ENCODE measurements at places on chromosomes 5 and 9.

GRCh38 chr9:3281399-3281798, 244.4 kb downstream of the RFX3 start:
- DNase-seq = no peak

DNA sequence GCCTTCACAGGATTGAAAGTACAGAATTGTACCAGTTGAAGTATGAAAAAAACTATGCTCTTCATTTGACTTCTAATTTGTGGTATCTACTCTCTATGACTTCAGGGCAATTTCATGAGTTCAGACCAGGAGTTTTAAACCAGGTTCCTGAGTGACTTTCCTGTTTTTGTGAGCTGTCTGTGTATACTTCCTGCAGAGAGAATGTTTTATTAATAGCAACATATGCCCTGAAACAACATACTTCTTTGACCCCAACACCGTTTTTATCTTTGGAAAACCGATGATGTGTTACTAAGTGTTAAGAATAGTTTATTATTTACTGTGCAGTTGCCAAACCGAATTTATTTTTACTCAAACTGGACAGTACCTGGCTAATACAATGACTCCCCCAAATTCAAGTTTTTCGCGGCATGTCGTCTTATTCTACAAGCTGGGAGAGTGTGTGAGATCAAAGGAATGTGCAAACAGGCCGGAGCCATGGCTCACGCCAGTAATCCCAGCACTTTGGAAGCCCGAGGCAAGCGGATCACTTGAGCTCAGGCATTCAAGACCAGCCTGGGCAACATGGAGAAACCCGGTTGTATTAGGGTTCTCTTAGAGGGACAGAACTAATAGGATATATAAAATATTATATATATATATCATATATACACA, 58.7 kb upstream of the ERBIN start:
- no peak for DNase-seq

DNA sequence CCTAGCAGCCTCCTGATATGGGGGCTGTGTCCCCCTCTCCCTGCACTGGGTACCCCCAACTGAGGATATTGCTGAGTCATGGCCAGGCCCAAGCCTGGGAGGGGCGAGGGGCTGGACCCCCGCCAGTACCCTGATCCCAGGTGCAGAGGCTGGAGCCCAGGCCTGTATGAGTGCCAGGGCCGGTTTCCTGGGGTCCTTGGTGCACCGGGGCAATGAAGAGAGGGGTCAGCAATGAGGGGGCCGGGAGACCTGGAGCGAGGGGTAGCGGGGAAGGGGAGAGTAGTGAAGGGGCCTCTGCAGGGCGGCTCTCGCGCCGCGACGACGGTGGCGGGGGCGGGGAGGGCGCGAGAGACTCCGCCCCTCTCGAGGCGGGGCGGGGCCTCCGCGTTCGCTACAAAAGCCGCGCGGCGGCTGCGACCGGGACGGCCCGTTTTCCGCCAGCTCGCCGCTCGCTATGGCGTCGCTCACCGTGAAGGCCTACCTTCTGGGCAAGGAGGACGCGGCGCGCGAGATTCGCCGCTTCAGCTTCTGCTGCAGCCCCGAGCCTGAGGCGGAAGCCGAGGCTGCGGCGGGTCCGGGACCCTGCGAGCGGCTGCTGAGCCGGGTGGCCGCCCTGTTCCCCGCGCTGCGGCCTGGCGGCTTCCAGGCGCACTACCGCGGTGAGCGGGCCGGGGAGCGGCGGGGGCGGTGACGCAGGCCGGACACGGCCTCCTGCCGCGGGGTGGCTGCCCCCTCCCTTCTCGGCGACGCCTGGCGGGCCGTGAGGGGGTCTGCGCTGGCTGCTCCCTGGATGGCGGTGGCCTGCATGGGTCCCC, at the start of gene SQSTM1:
Gene SQSTM1 (plus strand): TSS at position 423 of the 815 bp plus-strand sequence. CDS start 32 bp downstream, at position 455.
- no peak for DNase-seq

GRCh38 chr5:53073348-53073747, 36.2 kb downstream of the MOCS2 start:
- no peak for DNase-seq

DNA sequence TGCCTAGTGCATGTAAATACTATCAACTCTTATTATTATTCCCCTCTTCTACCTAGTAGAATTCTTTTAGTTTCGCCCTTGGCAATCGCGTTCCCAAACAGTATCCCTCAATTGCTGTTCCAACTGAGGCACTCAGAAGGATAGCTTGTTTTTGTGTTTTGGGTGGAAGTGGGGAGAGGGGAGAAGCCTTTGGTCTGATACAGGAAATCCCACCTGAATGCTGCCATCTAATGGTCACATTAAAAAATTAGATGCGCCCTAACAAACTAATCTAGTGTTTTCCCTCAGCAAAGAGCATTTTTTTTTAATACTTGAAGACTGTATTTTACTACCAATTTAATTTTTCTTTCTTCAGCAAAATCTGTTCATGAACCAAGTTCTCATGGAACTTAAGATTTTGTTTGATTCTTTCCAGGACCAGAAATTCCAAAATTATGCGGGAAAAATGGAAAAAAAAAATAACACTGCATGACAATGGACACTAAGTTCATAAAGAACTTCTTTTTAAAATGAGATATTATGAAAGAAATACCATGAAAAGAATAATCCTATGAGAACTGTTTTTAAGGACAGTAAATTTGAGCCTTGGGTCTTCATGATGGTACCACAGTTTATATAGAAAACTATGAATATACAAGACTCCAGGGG, 22.2 kb upstream of the GLDC start:
- DNase-seq = no peak

DNA sequence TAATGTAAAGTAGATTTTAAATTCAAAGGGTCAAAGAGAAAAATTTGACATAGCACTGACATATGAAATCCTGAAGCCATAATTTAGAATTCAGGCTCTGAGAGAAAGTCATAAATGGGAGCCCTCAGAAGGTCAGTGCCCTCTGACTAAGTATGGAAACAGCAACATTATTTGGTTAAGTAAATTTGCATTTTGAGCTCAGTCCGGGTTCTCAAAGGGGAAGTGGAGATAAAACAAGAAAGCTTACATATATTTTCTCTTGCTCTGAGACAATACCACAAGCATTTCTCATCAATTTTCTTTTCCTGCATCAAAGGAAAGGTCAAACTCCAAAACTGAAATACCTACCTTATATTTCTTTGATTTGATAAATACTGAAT, 348.0 kb downstream of the SEMA5A start:
- no peak for DNase-seq

DNA sequence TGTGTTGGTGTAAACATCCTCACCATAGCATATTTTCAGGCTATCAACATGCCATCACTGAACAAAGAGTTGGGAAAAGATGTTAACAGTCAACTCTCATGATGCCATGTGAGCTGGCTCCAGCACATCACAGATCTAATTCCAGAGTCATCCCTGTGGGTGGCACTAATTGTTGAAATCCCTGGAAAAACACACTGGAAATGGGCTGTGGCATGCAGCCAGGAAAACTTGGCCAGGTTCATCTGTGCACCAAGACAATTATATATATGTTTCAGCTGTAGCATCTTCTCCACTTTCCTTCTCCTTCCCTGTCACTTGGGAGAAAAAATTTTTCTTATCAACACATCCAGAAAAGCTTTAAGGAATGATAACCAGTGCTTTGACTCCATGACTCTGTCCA, 313.7 kb downstream of the TRIM32 start:
- DNase-seq = no peak

DNA sequence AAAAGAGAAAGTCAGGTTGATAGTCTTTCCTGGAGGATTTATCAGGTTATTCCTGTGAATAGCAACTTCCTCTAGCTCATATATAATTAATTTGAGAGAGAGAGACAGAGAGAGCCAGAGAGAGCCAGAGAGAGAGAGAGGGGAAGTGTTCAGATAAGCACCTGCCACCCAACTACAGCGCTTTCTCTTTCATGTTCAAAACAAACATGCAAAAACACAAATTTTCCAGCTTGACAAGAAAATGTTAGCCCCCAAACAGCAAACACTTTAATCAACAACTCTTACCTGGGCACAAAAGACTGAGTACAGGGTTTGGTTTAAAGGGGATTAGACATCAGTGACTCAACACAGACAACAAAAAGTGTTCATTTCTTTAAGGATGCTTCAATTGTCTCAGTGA, 61.7 kb upstream of the PLPP6 start:
- DNase-seq = no peak

- no peak for DNase-seq
These were observed 95.1 kb upstream of the HMHB1 start for GRCh38 chr5:143716881-143717280.

- DNase-seq = no peak
These were observed 169.2 kb downstream of the SAXO1 start for GRCh38 chr9:18863791-18864190.

GRCh38 chr5:157785801-157786200, 42.3 kb downstream of the LSM11 start:
- DNase-seq = no peak

GRCh38 chr9:120236596-120236995, 343.4 kb downstream of the CDK5RAP2 start:
- DNase-seq = no peak

DNA sequence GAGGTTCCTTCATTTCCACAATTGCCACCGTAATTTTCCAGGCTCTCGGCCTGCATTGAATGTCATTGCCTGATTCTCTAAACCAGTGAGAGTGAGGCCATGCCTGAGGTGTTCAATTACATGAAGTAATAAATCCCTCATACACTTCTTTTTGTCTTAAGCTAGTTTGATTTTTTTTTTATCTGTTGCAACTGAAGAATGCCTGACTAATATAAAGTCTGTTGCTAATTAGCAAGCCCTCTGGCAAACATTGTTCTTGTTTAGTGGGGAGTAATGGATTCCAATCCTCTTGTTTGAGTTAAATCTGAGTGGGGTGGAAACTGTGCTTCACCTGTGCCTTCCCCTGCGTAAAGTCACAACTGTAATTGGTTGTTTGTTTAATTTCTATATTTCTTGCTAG, 338.1 kb upstream of the ATP10B start:
- DNase-seq = no peak

- DNase-seq = no peak
These were observed 222.5 kb downstream of the NXNL2 start for GRCh38 chr9:88757406-88758010.

GRCh38 chr9:122930541-122931225, 629 bp downstream of the ZBTB26 start:
- no peak for DNase-seq

DNA sequence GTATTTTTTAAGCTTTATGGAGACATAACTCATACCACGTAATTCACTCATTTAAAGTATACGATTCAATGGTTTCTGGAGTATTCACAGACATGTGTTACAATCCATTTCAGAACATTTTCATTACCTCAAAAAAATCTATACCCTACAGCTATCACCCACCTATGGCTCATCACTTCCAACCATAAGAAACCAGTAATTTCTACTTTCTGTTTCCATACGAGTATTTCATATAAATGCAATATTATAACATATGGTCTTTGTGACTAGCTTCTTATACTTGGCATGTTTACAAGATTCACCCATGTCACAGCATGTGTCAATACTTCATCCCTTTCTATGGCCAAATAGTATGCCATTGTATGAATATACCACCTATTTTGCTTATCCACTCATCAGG, 18.8 kb downstream of the UBQLN1 start:
- DNase-seq = no peak

- no peak for DNase-seq
These were observed 100.3 kb upstream of the PCSK1 start for GRCh38 chr5:96533371-96533770.

DNA sequence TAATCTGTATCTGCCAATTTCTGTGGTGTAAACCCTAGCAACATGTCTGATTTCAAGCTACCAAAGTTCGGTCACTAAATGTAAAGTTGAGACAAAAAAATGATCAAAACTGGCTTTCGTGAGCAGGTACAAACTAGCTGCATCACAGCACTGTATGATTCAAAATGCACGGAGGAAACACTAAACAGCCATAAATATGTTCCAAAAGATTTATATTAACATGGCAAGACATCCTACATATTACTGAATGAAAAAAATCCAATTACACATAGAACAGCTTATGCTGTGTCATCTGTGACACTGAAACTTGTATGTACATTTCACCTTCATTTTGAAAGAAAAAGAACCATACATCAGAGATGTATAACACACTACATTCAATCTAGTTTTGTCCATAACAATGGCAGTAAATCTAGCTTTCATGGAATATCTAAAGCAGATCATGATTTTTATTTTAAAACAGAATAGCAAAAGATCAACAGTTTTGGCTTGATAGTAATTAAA, 14.4 kb downstream of the GNAQ start:
- no peak for DNase-seq

DNA sequence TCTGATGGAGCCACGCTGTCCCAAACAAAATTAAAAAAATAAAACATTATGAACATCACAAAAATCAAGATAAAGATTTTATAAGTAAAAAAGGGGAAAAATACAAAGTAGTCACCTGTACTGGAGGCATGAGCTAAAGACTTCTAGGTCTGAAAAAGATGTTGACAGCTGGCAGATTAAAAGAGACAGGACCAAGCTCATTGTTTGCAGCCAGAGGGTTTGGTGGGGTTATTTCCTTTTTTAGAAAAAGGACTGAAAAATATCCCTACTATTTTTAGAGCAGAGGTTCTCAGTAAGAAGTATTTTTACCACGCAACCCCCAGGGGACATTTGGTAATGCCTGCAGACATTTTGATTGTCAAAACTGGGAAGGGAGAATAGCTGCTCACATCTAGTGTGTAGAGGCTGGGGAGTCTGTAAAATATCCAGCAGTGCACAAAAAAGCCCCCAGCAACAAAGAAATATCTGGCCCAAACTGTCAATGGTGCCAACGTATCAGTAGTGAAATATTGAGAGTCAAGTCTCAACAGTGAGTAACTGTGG, 353.4 kb downstream of the TLE1 start:
- DNase-seq = no peak

Measured in HS-27A (cell line).